ENCODE measurements at places on chromosomes 7 and 10.

DNA sequence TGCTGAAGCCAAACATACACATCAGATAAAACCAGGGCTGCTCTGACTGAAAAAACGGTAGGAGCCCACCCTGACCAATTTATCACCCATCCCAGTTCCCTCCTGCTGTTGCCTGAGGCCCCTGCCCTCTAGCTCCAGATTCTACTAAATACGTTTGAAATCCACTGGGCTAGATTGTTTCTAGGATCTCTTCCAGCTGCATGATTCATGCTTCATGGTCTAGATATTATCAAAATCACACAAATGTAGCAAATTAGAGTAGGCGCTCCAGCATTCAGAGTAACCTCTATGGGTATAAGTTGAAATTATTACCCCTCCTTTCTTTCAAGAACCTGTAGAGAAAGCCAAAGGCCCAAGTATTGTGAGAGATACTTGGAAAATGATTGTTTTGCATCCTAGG is 151.2 kb upstream of the FAM13C start:
- DNase-seq = no peak

DNA sequence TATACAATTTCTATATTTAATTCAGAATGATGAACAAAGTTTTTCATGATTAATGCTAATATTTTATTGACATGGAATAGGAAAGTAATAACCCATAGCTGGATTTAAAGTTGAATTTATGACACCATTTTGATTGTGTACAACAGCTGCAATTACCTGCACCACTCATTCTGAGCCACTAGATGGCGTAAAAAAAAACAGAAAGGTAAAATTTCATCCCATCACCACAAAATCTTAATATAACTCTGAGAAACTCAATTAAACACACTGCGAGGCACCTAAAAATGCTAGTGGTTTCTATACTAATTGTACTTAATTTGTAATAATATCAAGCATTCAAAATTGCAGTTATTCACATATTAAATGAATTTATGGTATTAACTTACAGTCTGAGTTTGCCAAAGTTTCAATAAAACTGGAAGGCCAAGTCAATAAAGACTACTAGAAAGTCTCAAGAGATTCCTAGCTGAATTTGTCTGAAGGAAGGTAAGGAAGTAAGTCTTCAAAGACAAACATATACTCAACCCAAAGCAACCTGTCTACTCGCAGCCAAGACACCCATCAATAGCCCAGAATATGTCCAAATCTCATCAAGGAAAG is 182.5 kb downstream of the SKAP2 start:
- DNase-seq = no peak

DNA sequence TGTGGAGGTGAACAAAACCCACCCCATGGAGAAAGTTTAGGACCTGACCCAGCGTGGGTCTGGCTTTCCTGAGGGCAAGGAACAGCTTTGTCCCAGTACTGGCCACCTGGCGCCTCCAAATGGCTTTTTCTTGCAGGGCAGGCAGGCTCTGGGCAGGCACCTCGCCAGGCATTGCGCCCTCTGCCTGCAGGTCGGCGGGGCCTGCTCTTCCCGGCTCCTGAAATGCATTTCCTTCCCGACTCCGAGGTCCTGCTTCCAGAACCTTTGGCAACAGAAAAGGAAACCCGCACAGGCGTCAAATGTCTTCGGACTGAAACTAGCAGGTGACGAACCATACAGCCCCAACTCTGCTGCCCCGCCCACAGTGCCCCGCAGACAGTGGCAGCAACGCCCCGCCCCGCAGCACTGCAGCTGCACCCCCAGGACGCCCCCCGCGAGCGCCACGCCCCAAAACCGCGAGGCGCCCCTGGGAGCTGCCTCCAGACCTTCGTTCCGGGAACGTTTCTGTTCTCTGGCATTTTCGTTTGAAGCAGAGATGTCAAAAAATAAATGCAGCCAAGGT is 65.5 kb downstream of the C10orf143 start:
- no peak for DNase-seq

DNA sequence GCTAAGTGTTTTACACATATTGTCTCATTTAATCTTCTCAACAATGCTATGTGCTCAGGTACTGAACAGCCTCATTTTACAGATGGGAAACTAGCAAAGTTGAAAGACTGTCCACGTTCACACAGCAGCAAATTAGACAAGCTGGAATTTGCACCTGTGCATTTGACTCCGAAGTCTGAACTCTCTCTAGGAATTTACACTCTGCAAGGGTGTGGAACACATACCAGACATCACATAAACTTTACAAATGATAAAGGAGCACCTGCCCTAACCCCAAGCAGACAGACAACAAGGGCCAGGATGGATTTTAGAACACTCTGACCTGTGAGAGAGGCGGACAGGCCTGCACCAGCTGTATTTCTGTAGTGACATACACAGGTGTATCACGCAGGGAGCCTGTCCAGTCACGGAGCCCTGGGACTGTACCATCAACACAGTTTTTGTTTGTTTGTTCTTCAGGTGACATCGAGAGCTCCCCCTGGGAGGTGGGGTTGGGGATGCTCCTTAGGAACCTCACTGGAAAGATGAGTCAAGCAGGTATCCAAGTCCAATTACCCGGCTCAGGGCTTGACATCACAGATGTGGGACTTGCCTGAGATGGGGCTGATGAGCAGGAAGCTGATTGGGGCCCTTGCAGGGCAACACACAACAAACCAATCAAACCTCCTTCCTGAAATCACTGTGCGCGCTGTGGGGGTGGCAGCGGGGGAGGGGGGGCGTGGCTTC is 31.0 kb downstream of the MKI67 start:
- no peak for DNase-seq

GRCh38 chr7:151311294-151311864 is 30.2 kb upstream of the NUB1 start:
- DNase-seq = peak; percentile 23

DNA sequence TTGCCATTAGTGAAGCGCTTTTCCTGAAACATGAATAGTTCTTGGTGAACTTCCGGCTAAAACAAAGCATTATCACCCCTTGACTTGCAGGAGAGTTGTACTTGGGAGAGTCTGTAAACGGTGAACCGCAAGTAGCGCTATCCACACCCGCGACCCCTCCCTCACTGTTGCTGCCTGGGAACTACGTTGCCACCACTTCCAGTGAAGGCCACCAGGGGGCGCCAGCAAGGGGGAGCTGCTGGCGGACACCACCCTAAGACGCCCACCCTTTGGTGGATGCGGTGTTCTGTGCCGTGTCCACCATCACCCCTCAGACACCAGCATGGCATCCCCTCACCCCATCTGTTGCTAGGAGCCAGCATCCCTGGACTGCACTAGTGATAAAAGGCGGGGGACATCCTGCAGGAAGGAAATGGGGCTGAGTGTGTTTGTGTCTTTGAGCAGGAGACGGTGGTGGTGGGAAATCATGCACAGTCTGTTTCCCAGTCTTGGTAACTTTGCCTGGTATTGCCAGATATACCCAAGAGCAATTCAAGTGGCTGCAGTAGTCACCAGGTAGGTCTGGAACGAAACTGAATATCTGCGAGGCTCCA is 298.2 kb downstream of the FRMD4A start:
- DNase-seq = peak; percentile 16

DNA sequence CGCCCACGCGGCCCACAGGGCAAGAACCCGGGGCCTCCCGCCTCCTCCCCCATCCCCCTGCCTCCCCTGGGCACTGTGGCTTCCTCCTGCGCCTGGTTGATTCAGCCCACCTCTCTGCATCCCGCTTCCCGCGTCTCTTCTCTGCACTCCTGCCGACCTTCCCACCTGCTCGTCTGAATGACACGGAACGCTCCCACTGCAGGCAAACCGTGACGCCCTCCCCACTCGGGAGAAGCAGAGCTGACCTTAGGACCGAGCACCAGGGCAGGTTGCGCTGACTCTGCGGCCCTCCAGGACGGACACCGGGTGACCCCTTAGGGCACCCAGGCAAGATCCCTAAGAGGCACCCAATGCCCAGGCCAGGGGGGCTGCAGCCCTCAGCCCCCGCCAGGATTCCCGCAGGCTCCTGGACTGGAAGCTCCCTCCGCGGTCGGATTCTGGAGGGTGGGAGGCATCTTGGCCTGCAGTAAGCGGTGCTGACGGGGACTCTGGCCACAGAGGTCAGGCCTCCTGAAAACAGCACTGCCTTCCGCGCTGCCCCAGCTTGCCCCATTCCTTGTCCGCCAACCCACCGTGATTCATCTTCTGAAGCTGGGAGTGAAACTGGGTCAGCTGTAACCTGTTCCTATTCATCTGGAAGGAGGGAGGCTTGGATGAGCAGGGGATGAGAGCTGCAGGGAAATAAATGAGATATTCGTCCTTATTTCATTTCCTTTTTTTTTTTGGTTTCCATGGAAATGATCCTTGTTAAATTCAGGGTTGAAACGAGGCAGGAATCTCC is 990 bp downstream of the CALML3 start:
- DNase-seq = no peak

GRCh38 chr7:44602576-44602910 is 3.9 kb upstream of the OGDH start:
- no peak for DNase-seq

- no peak for DNase-seq
Observed at GRCh38 chr10:11261687-11262493, 244.2 kb downstream of the CELF2 start.

GRCh38 chr7:141113131-141113530 is 39.3 kb downstream of the TMEM178B start:
- DNase-seq = no peak

GRCh38 chr7:13731643-13732042 is 257.8 kb downstream of the ETV1 start:
- DNase-seq = no peak

GRCh38 chr10:129075508-129075907 is 391.5 kb upstream of the MGMT start:
- no peak for DNase-seq

GRCh38 chr7:18515067-18515466 is 19.5 kb downstream of the HDAC9 start:
- no peak for DNase-seq

DNA sequence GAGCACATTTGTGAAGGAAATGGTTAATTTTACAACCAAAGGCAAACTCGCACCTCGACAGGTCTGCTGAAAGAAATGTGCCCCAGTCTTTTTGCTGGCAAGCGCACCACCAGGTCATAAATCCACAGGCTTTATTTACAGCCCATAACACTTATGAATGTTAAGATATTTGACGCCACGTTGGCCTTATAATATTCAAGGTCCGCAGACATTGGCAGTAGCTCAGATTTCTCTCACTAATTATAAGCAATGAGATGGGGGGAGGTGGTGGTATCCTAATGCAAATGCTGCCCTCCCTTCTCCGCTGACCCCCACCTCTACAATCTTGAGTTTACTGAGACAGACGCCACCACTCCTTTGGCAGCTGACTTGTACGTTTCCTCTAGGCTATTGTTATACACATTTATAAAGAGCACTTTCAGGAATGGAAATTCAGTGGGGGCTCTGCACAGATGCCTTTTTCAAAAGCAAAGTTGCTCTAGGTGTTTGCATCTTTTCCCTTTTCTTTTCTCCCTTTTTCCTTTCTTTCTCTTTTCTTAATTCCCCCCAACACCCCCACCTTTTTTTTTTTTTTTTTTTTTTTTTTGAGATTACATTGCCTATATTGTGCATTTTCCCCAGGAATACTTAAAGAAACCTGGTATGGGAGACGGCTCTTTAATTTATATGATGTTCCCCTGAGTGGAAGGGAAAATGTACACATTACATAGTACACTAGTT is 6.7 kb downstream of the TCF7L2 start:
- DNase-seq = no peak

DNA sequence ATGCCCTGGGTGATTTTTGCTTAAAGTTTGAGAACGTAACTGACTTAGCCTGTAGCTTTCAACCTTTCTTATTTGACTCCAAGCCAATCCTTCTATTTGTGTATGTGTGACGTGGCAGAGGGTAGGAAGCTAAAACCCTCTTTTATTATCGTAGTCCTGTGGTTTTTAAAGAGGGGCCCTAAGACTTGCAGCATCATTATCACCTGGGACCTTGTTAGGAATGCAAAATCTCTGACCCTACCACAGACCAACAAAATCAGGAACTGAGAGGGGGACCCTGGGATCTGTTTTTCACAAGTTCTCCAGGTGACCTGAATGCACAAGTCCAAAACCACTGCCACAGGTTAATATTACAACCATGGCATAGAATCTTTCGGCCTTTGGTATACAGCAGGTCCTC is 80.1 kb downstream of the OSBPL3 start:
- DNase-seq = no peak

- DNase-seq = no peak
Observed at GRCh38 chr7:725223-726005, 1.1 kb upstream of the DNAAF5 start.

DNA sequence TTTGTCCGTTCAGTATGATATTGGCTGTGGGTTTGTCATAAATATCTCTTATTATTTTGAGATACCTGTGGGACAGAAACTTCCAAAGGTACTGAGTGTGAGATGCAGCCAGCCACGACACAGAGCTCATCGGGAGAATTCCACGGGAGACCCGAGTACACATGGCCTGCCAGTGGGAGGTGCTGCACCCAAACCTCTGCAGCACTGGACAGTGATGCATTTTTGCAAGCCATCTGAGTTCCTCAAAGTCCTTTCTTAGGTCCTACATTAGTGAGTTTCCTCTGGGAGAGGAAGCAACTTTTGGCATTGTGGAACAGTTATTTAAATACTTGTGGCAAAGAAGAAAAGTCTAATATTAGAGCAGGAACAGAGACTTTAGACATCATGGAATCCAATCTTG is 77.5 kb downstream of the ARID5B start:
- DNase-seq = no peak

DNA sequence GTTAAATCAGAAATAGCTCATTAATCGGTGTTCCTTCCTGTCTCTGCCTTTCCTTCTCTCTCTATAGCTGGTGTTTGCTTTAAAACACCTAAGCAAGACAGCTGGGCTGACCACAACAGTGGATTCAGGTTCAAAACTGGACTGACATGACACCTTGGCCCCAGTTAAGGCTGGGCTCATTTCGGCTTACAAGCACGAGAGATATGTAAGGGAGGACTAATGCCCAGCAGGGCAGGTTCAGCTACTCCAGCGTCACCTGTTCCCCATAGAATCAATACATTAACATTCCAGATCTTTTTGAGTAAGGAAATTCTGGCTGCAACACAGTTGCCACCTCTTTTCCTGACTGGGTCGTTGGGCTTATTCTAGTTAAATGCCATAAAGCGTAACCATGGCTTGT is 323.0 kb upstream of the AOAH start:
- no peak for DNase-seq

DNA sequence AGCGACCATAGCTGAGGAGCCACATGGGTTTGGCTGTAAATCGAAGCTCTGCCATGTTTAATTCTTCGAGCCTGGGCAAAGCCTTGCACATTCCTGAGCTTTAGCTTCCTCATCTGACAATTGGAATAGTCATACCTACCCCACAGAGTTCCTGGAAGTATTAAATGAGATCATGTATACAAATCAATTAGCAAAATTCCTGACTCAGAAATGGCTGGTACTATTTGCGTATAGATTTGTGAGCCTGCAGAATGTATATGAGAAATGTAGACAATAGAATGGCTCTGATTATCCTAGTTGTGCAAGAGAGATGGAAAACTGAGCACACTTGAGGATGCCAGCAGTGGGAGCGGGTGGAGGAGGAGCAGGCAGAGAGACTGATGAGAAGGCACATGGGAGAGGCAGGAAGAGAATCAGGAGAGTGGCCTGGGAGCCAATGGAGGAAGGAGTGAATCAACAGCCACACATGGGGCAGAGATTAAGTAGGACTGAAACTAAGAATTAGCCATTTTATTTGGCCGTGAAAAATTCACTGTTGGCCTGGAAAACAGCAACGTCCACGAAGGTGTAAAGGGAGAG is 128.0 kb upstream of the C1GALT1 start:
- no peak for DNase-seq

- no peak for DNase-seq
Observed at GRCh38 chr7:36209814-36210183, 56.7 kb downstream of the EEPD1 start.

GRCh38 chr10:101816376-101816775 is 1.9 kb downstream of the OGA start:
- DNase-seq = no peak
